ENCODE measurements at places on chromosomes 1 and 21. TPM values are rescaled to one million over a fixed set of nuclear protein-coding genes. Genes with fewer than 3 reads are reported as not detected.

Gene HMCN1
- 1.2 TPM for polyA plus RNA-seq

Gene NPL
- polyA plus RNA-seq: 30.2 TPM

- DNase-seq: no peak
Observed at GRCh38 chr1:70256664-70257063, 35.5 kb downstream of the SRSF11 start.

DNA sequence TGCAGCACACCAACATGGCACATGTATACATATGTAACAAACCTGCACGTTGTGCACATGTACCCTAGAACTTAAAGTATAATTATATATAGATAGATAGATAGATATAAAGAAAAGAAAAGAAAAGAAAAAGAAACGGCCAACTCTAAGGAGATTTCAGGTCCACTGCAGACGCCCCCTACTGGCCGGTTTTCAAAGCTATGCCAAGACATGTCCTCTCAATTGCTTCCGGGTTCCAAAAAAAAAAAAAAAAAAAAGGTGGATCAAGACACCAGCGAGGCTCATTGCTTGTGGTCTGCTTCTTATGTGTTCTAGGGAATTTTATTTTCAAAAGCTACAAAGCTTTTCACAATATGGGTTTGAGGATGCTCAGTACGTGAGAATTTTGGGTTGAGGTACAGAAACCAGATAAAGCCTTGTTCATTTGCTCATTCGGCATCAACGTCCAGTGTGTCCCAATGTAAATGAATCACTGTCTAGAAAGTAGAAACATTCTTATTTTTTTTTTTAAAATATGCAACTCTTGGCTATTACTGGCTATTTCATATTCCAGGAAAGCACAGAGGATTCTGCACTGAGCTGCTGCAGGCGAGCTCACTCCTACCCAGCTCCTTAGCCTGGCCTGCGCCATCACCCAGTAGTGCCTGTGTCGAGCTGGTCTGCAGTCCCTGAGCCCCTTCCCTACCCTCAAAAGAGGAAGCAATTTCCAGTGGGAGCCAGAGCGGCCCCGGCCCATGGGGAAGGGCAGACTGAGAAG lies 643.0 kb downstream of the KIF26B start:
- no peak for DNase-seq

DNA sequence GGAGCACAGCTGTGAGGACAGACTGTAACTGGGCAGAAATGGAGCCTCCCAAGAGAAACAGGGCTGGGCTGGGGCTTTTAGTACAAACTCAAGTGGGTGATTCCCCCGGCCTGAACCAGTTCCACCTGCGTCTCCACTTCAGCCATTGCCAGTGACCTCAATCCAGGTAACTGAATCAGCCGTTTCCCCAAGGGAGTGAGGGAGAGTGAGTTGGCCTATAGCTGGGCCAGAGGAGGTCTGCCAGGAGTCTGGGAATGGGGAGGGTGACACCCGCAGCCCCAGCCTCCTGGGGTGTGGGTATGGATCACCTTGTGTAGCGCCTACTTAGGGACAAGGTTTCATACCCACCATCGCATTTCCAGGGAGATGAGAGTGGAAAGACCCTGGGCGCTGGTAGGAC lies 8.5 kb downstream of the SLC26A9 start:
- DNase-seq: no peak

- no peak for DNase-seq
Observed at GRCh38 chr1:116785006-116785405, 30.8 kb downstream of the CD2 start.

DNA sequence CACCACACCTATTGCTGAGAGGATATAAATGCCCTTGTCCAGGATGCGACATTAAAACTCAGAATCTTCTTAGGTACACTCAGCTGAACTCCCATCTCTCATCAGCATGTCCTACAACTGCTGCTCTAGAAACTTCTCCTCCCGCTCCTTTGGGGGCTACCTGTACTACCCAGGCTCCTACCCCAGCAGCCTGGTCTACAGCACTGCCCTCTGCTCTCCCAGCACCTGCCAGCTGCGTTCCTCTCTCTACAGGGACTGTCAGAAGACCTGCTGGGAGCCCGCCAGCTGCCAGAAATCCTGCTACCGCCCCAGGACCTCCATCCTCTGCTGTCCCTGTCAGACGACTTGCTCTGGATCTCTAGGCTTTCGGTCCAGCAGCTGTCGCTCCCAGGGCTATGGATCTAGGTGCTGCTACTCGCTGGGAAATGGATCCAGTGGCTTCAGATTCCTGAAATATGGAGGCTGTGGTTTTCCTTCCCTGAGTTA lies at the start of gene KRTAP13-4:
Gene KRTAP13-4, plus strand, starts transcription at position 51 of the 486 bp plus-strand sequence. Its CDS starts 56 bp downstream, at position 107.
- no peak for DNase-seq

Gene THEM5
- polyA plus RNA-seq: not detected

DNA sequence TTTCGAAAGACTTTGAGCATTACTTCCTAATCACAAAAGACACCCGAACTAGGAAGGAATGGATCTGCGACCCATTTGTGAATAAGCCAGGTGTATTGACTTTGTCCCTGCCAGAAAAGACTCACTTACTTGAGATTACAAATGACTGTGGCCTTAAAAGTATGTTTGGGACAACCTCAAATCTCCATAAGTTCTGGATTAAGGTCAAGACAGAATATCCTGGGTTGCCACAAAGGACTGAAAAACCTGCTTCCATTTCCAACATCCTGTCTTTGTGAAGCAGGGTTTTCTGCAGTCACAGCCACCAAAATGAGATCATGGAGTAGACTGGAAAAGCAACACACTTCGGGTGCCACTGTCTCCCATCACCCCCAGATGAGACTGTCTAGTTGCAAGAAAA lies 537.4 kb upstream of the ZRANB2 start:
- no peak for DNase-seq

DNA sequence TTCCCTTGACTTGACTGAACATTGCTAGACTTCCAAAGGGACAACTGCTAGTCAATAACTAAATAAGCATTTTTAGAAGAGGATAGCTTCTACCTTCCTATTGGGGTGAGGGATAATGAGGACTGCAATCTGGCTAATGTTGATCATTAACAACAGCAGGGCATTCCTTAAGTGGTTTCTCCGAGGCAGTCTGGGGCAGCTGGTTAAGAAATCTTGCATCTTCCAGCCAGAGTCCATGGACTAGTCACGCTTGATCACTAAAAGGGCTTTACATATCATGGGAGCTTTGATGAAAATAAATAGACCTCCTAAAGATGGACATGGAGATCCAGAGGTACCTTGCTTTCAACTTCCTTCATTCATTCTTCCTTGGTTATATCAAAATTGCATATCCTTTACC lies 329.4 kb upstream of the ESRRG start:
- DNase-seq: no peak

Gene DYNLT5
- polyA plus RNA-seq: not detected

DNA sequence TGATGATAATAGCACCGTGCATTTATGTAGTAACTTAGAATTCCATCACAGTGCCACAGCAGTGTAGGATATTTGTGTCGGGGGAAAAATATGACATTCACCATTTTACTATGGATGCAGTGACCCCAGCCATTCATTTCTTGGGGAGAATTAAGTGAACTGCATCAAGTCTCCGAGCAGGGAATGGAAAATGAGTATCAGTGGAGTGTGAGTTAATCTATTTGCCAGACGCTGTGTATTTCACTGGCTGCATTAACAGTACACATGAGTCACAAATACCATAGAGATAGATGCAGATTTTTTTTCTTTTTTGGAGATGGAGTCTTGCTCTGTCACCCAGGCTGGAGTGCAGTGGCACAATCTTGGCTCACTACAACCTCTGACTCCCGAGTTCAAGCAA lies 33.8 kb upstream of the SLC45A1 start:
- no peak for DNase-seq
